ENCODE measurements at places on chromosomes 2 and 18.

DNA sequence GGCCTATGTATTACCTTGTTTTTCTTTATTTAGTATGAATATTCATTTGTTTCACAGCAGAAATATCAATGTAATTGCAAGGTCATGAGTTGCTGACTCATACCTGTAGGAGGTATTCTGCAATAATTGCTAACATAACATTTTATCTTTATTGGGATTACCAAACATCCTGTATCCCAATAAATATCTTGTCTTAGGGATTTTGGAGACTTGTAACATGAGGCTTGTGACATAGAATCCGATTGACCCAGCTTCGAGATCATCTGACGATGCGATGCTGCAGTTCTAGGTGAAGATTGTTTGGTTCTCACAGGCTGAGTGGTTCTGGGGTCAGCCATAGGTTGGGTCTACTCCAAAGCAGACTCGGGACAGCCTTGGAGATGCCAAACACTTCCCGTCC is 133.4 kb upstream of the RND3 start:
- no peak for DNase-seq

DNA sequence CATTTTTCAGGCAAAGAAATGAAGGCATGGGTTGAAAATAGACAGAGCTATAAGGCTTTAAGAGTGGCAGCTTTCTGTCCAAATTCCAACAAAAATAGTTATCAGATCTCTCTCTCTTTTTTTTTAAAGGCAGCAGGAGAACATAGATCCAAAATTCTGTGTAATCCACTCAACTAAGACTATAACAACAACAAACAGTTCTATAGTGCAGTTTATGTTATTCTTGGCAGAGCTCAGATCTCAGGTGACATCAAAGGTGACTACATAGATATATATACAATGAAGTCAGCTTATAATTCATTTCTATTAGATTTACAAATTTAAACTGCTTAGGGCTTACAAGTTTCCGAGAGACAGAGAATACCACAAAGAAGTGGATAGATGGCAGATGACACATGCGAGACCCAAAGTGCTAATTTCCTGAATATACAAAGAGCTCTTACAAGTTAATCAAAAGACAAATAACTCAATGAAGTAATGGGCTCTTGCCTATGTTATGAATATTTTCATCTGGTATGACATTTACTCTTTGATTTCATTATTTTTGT is 223.2 kb downstream of the BCL2 start:
- DNase-seq: no peak

DNA sequence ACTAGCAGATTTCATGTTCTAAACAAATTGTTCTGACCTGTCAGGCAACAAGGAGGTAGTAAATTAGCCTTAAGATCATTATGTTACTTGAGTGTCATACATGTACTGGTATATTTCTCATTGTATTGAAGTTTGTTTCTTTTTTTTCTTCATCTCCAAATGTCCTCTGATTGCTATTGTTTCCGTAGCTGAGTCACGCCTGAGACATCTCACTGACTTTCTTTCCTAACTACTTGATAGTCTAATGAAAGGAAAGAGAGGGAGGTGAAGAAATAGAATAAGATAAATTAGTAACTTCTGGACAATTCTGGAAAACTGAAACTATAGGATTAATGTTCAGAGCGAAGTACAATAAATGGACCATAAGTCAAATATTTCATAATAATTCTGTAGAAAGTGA is 1049.9 kb downstream of the TSN start:
- DNase-seq: no peak

DNA sequence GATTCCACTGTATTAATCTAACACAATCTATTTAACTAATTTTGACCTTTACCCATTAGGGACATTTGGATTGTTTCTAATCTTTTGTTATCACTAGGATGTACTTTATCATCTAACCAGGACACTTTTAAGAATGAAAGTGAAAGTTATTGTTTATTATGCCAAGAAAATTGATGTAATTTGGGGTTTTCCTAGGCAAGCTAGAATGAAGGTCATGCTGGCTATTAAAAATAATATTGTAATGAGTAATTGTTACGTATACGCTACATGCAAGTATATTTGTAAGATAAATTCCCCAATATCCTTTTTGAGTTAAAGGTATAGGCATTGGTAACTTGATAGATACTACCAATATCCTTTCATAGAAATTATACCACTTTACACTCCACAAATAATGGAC is 74.6 kb downstream of the COL5A2 start:
- no peak for DNase-seq

- DNase-seq: no peak
These were observed 275.2 kb upstream of the THSD7B start for GRCh38 chr2:136490100-136490499.

DNA sequence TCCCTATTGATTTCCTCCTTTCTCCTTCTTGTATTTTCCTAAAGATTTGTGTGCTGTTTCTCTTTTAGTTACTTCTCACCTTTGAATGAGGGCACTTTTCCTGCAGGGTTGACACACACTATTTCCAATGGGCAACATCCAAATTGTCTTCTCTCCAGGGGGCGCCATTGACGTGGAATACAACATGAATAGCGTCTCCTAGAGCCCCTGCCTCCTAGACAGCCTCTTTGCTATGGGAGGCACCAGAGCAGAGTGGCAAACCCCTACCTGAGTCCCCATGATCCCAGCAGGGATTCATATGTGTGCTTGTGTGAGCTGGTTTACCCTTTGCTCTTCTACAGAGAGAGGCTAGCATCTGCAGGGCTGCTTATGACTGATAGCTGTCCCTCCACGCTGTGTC is 61.3 kb upstream of the ITSN2 start:
- DNase-seq: no peak

DNA sequence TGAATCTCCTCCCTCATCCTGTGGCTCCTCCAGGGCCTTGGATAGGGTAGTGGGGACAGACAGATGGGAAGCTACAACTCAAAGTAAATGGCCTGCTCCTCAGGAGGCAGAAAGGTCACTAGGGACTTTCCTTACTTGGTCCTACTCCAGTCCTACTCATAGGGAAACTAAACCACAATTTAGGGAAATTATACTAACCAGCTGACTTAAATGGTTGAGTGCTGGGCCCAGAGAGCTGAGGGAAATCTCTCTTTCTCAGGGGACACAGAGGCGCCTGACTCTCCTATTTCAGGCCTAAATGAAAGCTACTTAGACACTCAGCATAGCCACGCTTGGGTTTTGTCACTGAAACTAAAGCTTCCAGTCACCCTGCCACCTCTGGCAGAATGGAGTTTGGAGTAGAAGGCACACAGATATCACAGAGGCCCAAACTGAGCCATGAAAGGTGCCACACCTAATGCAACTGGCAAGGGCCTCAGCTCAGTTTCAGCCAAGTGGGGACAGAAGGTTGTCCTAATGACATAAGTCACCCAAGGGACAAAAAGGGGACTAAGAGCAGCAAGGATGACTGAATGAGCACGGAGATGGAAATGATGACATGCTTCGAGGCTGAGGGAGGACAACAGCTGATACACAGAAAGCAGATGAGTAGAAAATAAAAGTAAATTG is 24.0 kb downstream of the CERKL start:
- DNase-seq: no peak

DNA sequence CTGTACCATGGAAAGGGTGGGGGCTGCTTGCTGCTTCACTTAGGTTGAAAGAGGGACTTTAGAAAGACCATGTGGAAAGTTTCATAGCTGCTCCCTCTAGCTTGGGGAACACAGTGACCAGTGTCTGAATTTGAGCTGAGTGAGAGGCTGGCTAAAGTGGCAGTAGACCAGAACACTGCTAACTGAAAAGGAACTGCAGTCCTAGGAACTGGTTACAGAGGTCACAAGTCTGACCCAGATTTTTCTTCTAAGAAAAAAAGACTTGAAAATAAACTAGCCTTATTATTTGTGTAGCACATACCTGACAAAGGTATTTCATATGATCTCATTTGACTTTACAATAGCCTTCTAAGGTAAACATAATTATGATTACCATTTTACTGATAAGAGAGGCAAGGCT is 153.6 kb downstream of the FSHR start:
- DNase-seq: no peak

- no peak for DNase-seq
These were observed 147.6 kb downstream of the SP3 start for GRCh38 chr2:173817582-173817981.

DNA sequence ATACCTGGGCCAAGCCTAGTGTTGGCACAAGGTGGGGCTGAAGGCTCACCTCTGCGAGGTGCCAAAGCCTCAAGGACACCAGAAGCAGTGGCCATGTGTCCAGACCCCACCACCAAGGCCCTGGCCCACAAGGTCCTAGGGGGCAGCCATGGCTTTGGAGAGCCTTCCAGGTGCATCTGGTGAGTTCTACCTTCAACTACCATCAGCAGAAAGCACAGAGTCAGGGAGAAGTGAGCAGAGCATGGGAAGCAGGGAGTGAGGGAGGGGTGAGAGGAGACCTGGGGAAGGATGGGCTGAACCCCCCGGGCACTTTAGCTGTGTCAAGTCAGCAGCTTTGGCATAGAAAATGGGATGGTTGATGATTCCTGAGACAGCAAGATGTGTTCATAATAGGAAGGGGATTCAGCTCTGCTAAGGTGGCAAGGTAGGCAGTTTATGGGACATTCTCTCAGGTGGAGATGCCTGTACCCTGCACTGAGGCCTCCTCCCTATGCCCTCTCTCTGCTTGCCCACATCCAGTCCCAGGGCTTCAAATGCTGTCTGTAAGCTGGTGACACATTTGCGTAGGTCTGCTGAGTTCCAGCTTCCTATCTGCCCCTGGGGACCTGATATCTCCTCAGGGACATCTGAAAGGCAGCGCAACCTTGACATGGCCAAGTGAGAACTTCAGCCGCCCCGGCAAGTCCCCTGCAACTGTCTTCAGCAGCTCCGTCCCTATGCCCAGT is 83.4 kb upstream of the RGPD5 start:
- DNase-seq: no peak

- no peak for DNase-seq
These were observed 13.1 kb downstream of the PPP3R1 start for GRCh38 chr2:68238955-68239822.

GRCh38 chr2:48397846-48398245 is 132.1 kb upstream of the STON1 start:
- DNase-seq: no peak

GRCh38 chr18:959854-960253 is 55.2 kb downstream of the ADCYAP1 start:
- no peak for DNase-seq

DNA sequence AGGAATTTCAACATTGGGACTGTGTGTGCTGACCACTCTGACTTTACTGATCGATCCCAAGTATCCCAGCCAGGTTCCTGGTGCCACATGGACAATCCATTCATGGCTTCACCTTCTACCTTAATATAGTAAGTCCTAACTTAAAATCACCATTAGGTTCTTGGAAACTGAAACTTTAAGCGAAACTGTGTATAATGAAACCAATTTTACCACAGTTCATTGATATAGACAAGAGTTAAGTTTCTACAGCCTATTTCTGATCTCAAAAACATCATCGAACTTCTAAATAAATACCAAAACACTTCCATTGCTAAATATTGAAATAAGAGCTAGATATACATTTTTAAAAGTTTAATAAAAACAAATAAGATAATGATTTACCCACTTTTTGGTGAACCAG is 4.4 kb upstream of the EXOC6B start:
- no peak for DNase-seq

DNA sequence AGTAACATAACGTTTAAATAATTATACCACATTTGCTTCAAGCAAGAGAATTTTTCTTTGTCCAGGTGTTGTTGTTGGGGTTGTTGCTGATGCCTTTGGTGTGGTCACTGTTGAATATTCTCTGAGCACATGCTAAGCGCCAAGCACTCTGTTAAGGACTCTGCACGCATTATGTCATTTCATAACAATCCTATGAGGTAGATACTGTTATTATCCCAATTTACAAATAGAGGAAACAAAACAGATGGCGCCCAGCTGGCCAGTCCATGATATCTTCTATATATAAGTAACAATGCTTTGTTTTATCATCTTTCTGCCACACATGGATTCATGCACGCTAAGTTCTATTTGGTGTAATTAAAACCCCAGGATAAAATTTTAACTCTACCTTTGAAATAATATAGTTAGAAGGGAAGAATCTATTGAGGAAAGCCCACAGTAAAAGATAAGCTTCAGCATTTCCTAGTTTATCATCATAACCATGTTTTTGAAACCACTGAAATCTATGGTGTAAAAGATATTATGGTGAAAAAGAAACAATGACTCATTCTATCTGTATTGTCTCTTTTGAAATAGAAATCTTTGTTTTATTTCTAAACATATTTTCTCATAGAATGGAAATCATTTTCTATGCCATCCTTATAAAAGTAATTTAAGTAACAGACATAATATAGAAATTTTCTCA is 199.7 kb downstream of the PID1 start:
- peak; percentile 67 for DNase-seq

DNA sequence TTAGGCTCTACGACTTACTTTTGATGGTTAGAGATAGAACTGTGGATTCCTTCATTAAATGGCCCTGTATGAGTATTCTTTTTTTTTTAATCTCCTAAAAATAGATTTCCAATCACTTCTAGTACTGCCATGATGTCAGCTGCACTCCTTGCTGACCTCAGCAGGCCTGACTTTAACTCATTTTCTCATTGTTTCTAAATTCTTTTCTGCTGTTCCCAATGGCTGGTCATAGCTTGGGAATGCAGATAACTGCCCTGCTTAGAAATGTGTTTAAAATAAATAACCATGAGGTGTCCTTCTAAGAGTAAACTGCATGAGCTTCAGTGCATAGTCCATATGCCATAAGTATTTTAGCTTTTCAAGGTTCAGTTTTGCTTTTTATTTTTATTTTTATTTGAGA is 15.7 kb downstream of the CCDC85A start:
- DNase-seq: no peak
